ENCODE measurements at places on chromosomes 7 and 10.
A peak's percentile ranks its signal among the peaks of the same experiment; 100 is the strongest.

- no peak for DNase-seq
Observed at GRCh38 chr10:96700374-96701099, 19.8 kb downstream of the PIK3AP1 start.

GRCh38 chr10:101940916-101941315, 97.3 kb upstream of the KCNIP2 start:
- no peak for DNase-seq

- no peak for DNase-seq
Observed at GRCh38 chr10:48900371-48900801, 39.3 kb downstream of the LRRC18 start.

DNA sequence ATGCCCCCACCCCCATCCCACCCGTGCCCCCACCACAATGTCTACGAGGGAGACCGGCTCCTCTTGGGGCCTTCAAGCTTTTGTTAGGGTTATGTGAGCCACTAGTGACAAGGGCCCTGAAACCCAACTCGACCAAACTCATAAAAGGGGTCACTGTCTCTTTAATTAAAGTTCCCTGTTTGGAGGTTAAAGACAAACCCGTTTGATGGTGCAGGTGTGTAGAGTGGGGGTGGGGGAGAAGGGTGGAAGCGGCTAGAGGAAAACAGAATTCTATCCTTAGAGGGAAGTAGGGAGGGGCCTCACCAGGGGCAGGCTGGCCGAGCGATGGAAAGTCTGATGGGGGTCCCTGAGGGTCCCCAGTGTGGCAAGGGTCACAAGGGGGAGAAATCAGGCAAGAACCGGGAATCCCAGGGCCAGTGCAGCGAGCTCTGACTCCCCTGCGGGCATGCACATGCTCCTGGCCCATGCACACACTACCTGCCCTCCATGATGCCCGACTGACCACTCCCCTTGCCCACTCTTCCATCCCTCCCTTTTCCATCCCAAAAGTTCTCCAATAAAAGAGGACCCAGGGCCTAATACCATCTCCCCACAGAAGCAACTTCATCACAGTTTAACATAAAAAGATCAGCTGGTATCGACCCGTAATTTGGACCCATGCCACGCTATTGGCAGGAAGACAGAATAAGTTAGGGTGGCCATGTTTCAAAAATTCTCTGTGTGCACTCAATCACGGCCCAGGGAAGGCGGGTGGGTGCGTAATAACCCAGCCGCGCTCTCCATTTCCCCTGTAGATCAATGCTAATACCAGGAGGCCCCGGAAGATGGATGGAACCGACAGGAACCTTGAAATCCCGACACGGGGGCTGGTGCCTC, 35.9 kb upstream of the SLF2 start:
- DNase-seq, result no peak

- no peak for DNase-seq
Observed at GRCh38 chr10:10780746-10781145, 236.9 kb upstream of the CELF2 start.

GRCh38 chr10:35351021-35351420, 14.7 kb downstream of the CCNY start:
- no peak for DNase-seq

DNA sequence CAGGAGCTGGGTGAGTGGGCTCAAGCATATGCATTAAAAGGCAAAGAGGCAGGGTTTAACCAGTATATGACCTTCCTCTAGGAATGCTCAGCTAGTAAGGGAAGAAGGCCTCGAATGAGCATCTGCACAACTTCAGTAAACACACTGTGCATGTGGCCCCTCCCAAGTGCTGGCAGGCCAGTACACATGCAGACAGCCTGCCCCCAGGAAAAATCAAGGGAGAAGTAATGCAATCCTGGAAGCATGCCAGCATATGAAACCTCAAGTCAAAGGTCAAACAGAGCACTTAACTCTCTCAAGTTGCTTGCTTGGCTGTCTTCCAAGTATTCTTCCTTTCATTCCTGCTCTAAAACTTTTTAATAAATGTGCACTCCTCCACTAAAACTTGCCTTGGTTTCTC, 208.4 kb downstream of the ACTR3B start:
- DNase-seq, result no peak

- DNase-seq, result no peak
Observed at GRCh38 chr10:23368816-23369640, 24.4 kb upstream of the C10orf67 start.

DNA sequence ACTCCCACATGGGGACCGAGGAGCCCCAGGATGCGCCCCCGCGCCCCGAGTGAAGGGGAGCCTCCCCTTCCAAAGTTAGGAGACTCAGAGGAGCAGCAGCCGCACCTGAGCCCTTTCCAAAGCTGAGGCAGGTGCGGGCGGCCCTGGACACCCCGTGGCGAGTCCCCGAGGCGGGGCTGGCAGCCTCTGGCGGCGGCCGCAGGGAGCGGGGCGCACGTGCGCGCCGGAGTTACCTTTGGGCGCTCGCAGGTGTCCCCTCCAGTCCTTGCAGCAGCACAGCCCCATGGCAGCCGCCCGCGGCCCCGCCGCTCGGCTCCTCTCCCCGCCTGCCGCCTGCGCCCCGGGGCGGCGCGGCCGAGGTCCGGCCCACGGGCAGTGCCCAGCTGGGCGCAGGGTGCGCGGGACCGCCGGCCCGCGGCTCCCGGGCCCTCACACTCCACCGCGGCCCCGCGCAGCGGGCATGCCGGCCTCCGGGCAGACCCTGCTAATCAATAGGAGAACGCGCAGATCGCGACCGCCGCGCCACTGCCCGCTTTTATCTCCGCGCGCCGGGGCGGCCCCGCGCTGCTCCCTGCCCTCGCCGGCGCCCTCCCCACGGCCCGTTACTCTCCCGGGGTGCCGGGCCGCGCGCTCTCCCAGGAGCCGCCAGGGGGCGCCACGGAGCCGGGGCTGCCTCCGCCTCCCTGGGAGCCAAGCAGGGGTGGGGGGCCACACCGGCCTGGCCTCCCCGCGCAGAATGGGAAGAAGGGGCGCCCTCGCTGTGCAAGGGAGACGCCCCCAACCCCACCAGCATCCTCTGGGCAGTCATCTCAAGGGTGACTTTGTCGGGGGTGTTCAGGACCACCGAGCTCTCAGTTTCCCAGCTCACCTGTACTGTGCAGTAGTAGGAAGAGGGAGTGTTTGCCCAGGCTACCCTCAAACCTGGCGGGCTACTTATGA, 80.8 kb downstream of the ARHGAP22 start:
- peak; percentile 84 for DNase-seq

DNA sequence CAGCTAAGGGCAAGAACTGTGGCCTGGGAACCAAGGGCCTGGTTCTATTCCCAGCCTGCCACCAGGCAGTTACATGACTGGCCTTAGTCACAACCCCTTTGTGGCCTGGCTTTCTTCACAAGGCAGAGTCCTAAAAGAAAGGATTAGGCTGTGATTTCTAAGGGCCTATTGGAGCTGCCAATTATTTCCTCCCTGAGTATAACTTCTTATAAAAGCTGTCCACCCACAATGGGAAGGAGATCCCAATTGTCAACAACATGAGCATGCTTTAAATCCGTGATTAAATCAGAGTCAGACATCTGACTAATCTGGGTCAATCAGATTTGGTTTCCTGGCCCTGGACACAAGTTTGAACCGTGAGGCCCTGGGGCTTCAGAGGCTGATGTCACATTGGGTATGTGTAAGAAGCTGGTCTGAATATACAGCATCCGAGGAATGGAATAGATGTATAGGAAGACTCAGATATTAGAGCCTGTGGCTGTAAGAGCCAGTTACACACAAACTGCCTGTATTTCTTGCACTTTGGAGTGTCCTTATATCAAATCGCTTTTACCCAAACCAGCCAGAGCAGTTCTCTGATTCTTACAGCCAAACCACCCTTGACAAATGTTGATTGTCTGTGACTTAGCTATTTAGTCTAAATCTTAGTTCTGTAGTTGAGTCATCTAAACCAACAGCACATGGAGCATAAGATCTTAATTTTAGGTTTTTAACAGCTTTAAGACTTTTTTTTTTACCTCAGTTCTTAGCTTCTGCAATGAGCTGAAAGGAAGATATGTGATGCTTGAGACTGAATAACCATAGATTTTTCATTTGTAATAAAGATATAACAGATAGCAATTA, 61.3 kb downstream of the ABCB4 start:
- DNase-seq, result no peak

DNA sequence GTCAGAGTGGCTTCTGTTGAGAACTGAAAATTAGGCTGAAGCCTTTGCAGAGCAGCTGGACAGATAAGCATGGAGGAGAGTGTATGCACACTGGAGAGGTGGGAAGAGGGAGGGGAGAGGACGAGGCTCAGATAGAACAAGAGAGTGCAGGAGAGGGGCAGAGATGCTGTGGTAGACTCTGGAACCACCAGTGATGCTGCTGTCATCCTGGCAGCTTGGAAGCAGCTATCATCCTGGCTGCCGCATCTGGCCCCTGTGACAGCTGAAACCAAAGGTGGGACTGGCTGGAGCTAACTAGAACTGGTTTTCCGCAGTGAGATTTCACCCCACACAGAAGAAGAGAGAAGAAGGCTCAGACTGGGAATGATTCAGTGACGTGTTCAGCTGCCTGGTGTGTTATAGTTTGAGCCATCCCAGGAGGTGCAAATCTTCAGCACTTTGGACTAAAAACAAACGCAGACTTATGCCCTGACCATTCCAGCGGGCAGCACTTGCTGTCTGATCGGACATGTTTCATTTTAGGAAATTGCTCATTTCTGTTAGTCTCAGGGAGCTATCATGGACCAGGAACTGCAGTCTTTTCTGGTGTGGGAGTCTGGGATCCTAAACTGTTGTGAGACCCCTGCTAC, 38.4 kb downstream of the EEPD1 start:
- no peak for DNase-seq

DNA sequence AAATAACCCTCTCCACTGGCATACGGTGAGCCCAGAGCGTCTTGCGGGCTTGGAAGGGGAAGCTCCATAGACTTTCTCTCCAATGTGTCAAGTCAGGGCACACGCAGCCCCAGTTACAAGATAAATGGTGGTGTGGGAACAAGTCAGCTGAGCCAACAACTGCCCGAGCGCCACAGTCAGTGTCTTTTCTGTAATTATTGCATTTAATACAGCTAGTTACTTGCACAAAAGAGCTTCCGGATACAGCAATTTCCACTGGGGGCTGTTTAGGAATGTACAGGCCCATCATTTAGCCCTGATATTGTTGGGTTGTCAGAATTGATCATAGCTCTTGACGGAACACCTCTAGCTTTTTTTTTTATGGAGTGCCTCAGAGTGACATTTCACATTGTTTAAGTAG, 193.5 kb upstream of the SP8 start:
- no peak for DNase-seq

- no peak for DNase-seq
Observed at GRCh38 chr10:28906011-28906411, 228.7 kb downstream of the BAMBI start.

- no peak for DNase-seq
Observed at GRCh38 chr10:68666280-68666760, 54.7 kb upstream of the CCAR1 start.

- DNase-seq, result peak; percentile 67
Observed at GRCh38 chr7:141785706-141786552, 4.1 kb upstream of the TAS2R5 start.

DNA sequence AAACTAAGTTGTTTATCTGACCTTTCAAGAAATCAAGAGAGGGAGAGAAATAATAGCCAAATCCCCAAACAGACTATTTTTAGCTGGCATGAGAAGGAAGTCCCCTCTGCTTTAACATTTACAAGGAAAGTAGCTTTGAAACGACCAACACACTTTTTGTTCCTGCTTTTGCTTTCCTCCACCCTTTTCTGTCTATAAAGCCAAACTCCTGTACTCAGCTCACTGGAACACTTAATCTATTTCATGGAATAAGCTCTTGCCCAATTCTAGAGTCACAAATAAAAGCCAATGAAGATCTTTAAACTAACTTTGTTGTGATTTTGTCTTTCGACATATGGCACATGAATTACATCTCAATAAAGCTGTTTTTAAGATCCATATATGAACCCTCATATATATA, 86.8 kb upstream of the CCDC71L start:
- no peak for DNase-seq

DNA sequence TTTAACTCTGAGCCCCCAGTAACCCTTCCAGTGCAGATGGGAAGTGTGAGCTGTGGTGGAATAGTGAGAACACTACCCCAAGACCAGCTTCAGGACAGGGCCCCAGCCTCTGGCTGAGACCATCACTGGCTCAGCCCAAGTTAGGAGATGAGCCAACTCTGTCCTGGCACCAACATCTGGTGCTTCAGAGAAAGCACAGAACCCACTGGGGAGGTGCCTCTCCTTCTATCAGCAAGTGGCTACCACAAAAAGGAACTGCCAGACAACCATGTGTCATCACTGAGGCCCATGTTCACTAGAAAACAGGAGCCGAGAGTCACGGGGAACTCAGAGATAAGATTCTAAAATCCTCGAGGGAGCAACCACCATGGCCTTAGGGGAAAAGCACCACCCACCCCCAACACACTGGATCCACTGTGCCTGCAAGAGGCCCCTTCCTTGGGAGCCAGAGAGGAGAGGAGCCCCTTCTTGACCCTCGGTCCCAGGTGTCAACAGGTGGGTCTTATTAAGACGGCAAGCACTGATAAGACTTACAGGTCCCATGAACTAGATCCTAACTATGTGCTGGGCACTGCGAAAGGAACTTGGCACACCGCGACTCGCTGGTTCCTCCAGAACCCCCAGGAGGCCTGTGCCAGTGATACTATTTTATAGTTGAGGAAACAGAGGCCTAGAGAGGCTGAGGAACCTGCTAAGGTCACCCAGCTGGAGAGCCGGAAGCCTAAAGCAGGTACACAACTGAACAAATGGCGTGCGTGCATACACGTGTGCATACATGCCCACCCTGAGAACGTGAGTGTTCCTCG, 102.7 kb downstream of the FAM53B start:
- DNase-seq, result no peak

GRCh38 chr10:21180604-21181003, 283.5 kb upstream of the NEBL start:
- DNase-seq, result no peak

DNA sequence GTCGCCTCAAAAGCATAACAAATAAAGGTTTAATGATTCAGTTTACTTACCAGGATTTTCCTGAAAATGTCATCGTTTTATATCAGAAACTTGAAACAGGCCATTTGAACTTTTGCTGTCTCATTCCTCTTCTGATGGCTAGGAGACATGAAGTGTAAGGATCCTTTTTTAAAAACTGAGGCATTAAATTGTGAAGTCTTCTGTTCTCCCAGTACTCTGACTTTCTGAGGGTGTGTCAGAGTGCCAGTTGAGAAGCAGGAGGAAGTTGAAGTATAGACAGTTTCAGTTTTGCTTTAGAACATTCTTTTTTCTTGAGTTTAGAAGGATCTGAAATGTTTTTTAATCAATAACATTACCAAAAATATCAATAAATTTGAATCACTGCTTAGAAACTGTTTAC, at the start of gene SAMD9L:
TSS of gene SAMD9L (minus strand) at position 242 of the 400 bp plus-strand sequence. CDS start 12,414 bp downstream, outside the sequence.
- DNase-seq, result no peak

- DNase-seq, result no peak
Observed at GRCh38 chr10:119555178-119555784, 12.8 kb upstream of the RGS10 start.

DNA sequence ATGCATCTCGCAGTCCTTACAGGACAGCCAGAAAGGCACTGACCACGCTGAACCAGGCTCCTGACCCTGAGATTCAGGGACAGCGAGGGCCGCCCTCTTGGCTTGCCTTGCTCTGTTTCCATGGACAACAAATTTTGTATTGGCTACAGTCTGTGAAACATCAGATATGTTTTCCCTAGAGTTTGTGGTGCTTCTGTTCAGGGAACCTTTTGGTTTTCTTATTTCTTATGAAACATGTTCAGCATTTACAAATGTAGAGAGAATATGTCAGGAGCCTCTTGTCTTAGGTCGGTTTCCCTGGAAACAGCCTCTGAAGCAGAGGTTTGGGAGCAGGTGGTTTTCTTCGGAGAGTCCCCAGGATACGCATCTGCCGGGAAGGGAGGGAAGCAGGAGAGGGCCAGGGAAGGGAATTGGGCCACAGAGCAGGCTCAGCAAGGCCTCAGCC, 260.1 kb downstream of the CCDC3 start:
- no peak for DNase-seq

- no peak for DNase-seq
Observed at GRCh38 chr10:120788771-120789170, 62.4 kb upstream of the WDR11 start.
